ENCODE measurements at places on chromosomes 6 and 20.

DNA sequence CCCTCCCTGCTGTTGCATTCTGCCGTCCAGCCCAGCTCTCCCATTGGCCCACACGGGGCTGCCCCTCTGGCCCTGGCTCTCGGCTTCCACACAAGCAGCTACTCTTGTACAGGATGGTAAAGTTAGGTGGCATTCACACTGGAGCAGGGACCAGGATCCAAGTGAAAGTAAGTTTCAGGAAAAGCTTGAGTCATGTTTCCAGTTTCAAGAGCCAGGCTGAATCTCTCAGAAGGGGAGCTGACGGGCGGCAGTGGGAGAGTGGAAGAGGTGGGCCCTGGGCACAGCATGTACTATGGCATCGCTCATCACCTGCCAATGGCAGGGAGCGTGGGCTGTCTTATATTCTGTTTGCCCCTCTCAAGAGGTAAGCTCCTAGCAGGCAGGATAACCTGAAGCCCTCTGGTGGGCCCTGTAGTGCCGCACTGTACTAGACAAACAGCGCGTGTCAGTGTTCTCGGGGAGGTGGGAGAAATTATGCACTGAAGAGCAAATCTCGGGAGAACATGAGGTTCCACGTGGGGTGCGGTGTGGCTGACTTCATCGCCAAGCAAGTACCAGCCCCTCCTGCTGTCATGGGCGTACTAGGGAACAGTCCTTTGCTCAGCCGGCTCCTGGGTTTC is 241.5 kb downstream of the NRN1 start:
- no peak for DNase-seq

DNA sequence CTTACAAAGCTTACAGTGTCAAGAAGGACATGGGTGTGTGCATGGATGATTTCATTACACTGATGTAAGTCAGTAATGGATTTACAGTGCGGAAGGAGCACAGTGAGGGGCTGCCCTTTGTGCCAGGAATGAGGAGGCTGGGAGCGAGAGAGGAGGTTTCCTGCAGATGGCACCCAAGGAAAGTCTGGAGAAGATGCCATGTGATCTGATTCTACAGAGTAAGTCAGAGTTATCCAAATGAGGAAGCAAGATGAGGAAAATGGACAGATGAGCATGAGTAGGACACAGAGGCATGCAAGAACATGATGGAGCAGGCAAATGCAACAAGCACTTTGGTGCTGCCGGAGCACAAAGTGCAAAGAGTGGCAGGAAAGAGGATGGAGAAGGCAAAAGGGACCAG is 29.7 kb downstream of the MAP7 start:
- no peak for DNase-seq

GRCh38 chr20:12698817-12699216 is 310.0 kb upstream of the SPTLC3 start:
- no peak for DNase-seq

DNA sequence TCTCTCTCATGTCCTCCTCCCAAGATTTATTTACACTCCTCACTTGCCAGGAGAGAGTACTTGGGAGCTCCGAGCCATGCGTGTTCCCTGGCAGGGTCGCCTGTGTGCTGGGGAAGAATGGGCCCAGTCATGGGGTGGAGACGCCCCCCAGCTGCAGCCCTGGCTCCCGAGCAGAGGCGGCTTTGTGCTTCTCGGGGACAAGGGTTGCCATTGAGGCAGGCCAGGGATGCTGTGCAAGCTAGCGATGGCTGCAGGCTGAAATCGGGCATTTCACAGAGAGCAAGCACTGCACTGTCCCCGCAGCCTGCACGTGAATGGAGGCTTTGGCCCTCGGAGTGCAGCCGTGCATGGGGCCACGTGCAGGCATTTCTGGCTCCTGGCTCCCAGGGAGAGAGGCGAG is 23.8 kb downstream of the PHACTR3 start:
- DNase-seq: no peak

DNA sequence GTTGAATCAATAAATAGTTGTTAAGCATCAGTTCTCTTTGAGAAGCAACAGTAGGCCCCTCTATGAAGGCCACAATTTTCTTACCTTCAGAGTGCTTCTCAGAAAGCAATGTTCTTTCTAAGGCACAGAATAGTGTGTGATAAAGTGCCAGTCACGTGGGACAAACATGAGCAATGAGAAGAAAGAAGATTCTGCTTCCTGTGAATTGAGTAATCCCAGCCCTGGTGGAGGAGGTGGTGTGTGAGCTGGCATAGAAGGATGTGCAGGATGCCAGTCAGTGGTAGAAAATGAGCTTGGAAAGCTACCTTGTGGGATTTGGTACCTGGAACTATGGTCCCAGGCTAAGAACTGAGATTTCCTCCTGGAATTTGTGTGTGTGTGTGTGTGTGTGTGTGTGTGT is 21.7 kb downstream of the KIZ start:
- DNase-seq: no peak

GRCh38 chr6:146281651-146282362 is 252.9 kb downstream of the GRM1 start:
- no peak for DNase-seq

GRCh38 chr6:74187811-74188210 is 491.8 kb downstream of the CD109 start:
- no peak for DNase-seq

GRCh38 chr6:1716868-1717267 is 107.2 kb downstream of the FOXC1 start:
- no peak for DNase-seq

DNA sequence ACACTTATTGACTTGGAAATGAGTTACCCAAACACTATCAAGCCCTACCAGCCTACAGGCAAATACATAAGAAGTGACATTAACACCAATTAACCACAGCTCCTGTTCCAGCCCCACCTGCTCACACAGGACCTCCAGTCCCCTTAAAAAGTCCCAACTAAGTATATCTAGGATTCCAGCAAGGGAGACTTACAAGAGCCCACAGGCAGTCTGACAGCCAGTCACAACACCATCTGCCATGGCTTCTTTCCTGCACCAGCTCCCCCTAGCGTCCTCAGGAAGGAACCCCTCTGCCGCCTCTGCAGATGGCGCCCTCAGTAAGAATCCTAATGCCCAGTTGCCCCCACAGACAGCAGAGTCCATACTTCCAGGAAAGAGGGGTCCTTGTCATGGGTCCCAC is 122.1 kb downstream of the HIVEP2 start:
- DNase-seq: no peak

DNA sequence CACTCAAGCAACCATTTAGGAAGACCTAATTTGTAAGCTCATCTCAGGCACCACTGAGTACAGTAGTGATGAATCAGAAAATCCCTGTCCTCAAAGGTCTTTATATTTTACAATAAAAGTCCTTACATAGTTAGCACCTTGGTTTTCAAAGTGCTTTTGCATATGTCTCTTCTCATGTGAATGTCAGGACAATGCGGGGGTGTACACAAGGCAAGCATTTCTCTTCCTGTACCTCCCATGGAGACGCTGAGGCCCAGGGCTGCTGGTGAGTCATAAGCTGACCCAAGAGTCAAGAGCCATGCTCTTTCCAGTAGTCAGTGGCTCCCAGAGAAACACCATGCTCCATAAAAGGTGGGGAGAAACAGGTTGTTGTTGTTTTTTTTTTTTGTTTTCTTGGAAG is 174.0 kb downstream of the GJA10 start:
- DNase-seq: no peak

DNA sequence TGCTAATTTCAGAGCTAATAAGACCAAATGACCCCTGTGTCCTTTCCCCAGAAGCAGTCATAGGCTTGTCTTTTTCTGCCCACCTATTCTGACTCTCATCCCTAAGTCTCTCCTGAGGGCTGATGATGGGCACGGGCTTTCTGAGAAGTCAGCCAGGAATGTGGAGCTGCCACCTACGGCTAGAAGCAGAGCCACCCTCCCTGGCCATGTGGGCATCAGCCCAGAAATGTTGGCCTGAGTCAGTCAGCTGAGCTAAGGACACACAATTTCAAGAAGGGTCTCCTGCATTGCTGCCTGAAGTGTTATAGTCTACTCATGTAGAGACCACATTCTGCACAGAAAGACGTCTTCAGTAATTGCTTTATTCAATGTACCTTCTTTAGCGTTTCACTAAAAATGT is 17.1 kb downstream of the MYLIP start:
- DNase-seq: no peak

DNA sequence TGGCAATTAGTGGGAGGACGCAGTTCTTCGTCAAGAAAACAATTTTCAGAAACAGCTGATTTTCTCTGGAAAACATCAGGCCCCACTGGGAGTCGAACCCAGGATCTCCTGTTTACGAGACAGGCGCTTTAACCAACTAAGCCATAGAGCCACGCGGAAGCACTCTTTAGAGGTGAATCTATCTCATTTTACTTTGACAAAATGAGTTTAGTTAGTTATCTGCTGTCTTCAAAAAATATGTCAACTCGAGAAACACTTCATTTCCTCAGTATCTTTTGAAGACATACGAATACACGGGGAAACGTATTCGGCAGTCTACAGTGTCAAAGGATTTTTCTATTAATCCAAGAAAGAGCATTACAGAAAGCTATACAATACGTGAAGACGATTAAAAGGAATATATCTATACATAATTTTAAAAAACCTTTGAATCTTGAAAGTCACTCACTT is 26.7 kb downstream of the GPX6 start:
- DNase-seq: peak; percentile 19
